ENCODE measurements at places on chromosomes 11 and 22.

DNA sequence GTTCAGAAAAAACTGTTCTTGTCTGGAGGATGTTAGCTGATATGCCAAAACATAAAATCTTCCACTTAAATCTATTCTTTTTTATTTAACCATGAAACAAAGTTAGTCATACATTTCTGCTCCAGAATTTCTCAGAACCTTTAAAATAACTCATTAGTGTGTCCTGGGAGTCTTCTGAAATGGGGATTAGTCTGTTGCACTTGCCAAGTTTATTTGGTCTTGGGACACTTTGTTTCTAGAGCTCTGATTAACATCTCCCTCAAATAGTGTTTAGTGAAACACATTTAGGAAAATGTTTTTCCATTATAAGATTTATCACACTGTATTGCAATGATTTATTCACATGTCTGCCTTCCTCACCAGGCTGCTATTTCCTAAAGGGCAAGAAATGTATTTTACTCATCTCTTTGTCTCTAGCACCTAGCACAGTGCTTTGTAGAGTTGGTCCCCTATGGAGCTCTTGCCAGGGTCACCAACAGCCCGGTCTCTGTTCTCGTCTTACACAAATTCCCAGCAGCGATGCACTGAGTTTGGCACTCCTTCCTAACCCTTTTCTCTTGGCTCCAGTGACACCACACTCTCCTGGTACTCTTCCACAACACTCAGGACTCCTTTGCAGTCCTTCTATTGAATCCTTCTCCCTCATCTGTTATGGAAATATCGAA lies 189.2 kb downstream of the CSNK2A3 start:
- DNase-seq, result no peak

GRCh38 chr11:122176651-122177050 lies 60.6 kb upstream of the BLID start:
- DNase-seq, result no peak

DNA sequence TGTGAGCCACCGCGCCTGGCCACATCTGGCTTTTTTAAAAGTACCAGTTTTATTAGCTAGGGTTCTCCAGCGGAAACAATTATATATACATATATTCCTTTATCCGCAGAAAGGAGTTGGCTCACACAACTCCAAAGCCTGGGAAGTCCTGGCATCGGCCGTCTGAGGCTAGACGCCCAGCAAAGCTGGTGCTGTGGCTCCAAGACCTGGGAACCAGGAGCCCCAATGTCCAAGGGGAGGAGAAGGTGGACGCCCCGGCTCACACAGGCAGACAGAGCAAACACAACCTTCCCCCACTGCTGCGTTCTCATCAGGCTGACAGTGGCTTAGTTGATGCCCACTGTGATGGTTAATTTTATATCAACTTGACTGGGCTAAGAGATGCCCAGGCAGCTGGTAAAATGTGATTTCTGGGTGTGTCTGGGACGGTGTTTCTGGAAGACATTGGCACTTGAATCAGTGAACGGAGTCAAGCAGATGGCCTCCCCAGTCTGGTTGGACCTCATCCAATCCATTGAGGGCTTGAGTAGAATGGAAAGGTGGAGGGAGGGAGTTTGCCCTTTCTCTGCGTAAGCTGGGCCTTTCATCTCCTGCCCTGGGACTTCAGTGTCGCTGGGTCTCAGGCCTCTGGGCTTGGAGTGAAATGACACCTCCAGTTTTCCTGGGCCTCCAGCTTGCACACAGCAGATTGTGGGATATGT lies 904.4 kb downstream of the BRD1 start:
- DNase-seq, result no peak

DNA sequence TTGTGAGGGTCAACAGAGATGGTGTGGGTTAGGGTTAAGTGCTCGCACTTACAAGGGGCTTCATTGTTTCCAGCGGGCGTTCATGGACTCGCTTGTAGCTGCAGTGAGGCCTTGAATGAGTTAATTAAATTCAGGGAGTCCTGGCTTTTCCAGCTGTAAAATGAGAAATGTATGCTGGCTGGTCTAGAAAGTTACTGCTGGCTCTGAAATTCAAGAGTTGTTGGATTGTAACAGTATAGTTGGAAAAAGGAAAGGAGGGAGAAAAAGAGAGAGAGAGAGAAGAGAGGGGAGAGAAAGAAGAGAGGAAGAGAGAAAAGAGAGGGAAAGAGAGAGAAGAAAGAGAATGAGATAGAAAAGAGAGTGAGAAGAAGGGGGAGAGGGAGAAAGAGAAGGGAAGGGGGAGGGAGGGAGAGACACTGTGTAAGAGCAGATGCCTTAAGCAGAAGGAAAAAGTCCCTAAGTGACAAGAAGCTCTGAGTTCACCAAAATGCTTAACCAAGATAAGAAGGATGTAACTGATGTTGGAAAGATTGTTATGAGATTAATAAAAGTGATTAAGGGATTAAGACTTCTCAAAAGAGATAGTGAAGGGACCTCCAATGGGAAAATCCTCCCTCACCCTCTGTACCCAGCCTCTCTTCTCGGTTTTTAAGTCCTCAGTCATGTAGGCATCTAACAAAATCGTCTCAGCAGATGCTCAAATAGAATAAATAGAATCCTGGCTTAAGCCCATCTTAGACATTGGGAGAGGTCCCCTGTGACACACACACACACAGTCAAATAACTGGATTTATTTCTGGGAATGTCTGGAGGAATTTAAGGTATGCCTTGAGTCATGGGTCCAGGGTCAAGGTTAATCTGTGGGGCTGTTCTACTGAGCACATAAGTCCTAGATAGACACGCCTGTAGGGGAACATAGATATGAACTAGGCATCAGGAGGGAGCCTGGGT lies 477.9 kb downstream of the MIAT start:
- peak; percentile 86 for DNase-seq

DNA sequence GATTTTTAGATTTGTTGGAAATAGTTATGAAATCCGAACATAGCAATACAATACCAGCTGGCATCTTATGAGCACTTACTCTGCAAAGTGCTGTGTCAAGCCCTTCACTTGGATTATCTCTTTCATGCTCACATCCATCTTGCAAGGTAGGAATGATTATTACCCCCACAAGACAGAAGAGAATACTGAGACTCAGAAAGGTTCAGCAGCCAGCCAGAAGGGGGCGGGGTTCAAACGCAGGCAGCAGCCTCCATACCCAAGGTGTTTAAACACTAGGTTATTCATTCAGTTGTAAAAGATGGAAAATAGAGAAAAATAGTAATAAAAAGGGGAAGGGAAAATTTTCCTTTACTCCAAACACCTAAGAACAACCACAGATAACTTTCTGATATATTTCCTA lies 158.5 kb downstream of the CCDC34 start:
- DNase-seq, result peak; percentile 20

DNA sequence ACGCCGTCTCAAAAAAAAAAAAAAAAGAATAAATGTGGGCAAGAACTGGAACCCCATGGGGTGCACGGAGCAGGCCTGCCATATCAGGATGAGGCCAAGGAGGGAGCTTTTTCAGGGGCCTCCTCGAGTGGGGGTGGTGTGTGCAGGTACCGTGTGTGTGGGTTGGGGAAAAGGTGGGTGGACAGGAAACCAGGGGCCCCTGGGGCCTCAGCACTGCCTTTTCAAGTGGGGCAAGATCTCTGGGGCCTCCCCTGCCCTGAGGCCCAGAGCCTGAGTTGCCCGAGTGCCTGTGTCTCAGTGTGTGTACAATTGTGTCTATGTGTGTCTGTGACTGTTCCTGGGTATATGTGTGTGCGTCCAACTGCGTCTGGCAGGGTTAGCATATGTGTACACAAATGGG lies 23.8 kb downstream of the TEF start:
- no peak for DNase-seq

DNA sequence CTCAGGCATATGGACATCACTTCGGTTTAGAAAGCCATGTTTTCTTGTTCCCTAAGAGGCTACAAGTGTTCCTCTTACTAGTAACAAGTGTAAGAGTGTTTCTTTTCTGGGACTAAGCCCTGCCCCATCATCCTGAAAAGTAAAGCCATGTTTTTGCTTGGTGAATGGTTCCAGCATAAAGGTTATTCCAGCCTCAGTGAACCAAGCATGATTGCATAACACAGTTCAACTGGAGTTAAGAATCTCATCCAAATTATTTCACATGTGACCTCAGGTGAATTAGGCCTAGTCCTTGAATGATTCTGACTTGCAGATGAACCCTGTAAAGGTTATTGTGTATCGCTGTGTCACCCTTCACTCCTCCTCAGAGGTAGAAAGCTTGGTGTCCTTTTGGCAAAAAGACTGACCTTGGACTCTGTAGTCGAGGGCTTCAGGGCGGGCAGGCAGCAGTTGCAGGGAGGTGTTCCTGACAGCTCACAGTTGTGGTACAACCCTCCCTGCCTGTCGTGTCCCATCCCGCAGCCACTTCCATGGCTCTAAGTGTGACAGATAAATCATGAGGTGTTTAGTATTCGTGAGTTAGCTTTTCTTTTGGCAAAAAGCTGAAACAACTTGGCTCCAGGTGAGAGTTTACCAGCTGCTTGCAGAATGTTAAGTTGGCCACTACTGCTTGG lies 321.8 kb downstream of the CADM1 start:
- DNase-seq, result no peak

DNA sequence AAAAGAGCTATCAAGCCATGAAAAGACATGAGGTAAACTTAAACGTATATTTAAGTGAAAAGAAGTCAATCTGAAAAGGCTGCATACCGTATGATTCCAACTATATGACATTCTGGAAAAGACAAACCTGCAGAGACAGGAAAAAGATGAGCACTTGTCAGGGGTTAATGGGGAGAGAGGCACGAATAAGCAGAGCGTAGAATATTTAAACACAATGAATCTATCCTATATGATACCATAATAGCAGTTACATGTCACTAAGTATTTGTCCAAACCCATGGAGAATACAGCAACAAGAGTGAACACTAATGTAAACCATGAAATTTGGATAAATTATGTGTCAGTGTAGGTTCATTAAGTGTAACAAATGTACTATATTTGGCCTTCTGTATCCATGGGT lies 560.3 kb upstream of the ANO3 start:
- no peak for DNase-seq

GRCh38 chr11:133889893-133890292 lies 44.6 kb upstream of the SPATA19 start:
- no peak for DNase-seq

Data from ACHN (cell line).